ENCODE measurements at places on chromosomes 6 and 20.

GRCh38 chr20:29740601-29740950 lies 1516.9 kb upstream of the DEFB115 start:
- no peak for DNase-seq

DNA sequence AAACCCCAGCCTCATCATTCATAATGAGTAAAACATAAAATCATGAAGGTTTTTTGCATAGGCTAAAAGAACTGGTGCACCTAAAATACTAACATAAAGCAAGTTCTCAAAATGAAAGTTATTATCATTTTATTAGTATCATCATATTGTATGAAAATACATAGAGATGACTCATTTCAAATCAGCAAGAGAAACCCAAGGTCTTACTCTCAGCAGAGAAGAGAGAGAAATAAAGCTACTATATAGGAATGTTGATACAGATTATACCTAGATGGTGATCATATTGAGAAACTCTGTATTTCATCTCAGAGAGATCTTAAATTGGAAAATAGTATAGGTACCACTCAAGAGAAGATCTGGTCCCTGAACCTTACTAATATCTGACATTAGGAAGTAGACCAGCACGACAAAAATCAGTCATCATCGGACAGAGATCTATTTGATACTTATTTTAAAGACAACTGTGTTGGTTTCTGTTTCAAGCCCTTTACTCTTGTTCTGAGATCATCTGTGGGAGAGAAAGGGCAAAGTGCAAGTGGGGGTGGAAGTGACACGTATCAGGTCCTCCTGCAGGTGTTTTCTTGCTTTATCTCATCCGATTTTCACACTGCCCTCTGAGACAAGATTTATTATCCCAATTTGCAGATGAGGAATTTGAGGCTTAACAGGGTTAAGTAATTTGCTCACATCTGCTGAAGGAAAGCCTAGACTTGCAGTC lies 532.3 kb downstream of the MAFB start:
- DNase-seq: no peak

DNA sequence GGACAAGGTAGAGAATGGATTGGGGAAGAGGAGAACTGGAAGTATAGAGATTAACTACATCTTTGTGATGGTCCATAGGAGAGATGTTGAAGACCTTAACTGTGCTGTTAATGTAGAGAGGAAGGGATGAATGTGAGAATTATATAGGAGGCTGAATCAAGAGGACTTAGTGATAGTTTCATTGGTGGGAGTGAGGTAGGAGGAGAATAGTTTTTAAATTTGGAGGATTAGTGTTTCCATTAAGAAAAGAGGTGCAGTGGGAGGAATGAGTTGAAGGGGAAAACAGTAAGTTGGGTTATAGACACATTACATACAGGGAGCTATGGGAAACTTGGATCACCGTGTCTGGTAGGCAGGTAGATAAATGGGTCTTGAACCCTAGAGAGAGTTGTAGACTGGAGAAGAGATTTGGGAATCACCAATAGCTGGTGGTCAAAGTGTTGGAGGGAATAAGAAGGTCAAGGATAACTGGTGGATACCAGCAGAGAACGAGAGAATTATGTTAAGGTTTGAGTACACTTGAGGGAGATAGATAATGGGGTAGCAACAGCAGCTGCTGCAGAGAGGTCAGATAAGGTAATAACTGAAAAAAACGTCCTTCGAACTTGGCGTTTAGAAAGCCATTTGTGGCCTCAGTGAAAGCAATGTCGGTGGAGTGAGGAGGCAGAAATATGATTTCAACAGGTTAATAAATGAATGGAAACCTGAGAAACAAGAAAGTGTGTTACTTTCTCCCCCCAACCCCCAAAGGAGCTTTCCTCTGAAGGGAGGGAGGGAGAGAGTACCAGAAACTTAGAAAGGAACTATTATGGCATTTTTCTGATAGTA lies 3.1 kb downstream of the C6orf89 start:
- DNase-seq: no peak

DNA sequence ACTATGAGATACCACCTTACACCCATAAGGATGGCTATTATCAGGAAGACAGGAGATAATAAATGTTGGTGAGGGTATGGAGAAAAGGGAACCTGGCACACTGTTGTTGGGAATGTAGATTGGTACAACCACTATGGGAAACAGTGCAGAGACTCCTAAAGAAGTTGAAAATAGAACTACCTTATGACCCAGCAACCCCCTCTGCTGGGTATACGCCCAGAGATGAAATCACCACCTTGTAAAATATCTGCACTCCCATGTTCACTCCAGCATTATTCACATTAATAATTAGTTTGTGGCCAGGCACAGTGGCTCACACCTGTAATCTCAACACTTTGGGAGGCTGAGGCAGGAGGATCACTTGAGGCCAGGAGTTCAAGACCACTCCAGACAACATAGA lies 26.8 kb downstream of the ZBTB9 start:
- DNase-seq: no peak

GRCh38 chr20:46324379-46324778 lies 16.1 kb upstream of the CDH22 start:
- DNase-seq: no peak

- no peak for DNase-seq
Measured at GRCh38 chr6:101402622-101403031, 9.1 kb downstream of the GRIK2 start.

- DNase-seq: no peak
Measured at GRCh38 chr6:158780988-158781691, 38.0 kb downstream of the EZR start.

- DNase-seq: no peak
Measured at GRCh38 chr20:6857927-6858326, 90.4 kb downstream of the BMP2 start.

- no peak for DNase-seq
Measured at GRCh38 chr20:23565503-23566045, 2.7 kb downstream of the CST9L start.

DNA sequence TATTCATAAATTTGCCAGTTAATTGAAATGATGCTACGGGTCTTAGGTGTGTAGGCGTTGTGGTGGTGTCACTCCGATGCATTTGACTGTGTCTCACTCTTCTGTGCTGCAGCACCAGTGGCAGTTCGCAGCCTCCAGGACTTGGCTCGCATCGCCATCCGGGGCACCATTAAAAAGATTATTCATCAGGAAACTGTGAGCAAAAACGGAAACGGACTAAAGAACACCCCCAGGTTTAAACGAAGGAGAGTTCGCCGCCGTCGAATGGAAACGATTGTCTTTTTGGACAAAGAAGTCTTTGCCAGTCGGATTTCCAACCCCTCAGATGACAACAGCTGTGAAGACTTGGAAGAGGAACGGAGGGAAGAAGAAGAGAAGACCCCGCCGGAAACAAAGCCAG lies 17.6 kb downstream of the PCMTD2 start:
- DNase-seq: no peak

- no peak for DNase-seq
Measured at GRCh38 chr6:12832226-12832735, 115.7 kb downstream of the PHACTR1 start.

DNA sequence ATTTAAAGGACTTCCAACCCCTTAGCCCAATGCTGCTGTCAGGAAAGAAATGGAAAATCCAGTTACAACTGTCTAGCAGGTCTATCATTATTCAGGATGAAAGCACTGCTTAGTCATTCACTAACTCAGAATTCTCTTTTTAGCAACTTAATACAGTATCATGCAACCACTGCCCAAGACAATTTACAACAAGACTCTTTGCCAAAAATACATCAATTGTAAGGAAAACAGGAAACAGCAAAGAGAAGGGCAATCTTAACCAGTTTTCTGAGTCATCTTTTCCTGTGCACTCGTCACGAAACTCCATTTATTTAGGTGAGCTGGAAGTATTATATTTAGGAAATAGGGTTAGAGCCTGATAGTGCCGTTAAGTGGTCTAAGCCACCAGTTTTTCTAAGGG lies 1197.7 kb upstream of the CITED2 start:
- no peak for DNase-seq

DNA sequence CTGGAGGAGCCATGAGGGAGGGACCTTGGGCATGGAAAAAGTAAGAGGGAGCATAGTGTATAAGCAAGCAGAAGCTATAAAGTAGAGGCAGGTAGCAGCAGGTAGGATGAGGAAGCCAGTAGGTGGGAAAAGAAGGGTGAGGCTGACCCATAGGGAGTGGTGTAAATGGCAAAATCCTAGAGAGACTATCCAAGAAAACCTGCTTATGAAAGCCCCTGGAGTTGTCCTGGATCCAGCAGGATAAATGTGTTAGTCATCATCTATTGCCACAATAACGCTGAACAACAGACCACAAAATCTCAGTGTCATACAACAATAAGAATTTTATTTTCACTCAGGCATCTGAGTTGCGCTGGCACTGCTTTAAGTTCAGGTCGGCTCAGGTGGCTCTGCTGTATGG lies 30.2 kb downstream of the CHD6 start:
- no peak for DNase-seq

DNA sequence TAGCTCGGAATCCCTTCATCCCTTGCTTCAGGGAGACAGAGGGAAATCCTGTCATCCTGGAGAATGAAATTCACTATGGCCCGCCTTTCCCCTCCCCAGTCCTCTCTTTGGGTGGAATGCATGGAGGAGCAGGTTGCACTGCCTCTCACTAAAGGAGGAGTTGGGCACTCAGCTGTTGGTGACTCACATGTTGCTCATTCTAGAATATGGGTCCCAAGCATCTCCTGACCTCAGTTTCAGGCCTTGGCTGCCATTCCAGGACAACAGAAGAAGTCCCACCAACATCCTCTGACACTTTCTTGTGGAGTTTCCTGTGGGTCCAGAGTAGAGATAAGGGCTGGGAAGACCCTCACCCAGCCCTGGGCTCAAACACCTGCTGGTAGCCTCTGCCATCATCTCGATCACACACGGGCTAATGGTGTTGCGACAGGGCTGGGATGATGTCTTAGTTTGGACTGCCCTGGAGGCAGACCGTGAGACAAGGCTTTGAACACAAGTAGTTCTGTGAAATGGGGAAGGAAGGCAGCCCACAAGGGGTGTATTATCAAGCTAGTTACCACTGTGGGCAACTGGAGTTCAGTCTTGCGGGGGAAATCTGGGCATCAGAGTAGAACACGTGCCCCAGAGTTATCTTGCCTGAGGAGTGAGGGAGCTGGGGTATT lies 52.4 kb upstream of the RNF24 start:
- DNase-seq: no peak

GRCh38 chr6:100724222-100724621 lies 156.9 kb downstream of the ASCC3 start:
- no peak for DNase-seq

DNA sequence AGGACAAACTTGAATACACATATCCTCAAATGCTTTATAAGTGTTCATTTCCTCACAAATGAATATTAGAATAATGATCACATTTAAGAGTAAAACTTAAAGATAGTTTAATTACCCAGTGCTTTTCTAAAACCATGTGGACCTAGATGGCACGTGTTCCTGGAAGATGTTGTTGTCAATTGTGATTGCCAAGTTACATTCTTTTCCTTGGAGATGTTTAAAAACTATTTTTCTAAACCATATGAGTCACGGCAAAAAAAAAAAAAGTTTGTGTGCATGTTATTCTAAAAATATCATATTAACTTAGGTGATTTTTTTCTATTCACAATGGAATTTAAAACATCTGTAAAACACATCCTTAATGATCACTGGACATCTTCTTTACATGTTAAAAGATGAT lies 51.1 kb downstream of the RCAN2 start:
- DNase-seq: no peak

- no peak for DNase-seq
Measured at GRCh38 chr20:44120676-44121425, 66.1 kb downstream of the JPH2 start.

DNA sequence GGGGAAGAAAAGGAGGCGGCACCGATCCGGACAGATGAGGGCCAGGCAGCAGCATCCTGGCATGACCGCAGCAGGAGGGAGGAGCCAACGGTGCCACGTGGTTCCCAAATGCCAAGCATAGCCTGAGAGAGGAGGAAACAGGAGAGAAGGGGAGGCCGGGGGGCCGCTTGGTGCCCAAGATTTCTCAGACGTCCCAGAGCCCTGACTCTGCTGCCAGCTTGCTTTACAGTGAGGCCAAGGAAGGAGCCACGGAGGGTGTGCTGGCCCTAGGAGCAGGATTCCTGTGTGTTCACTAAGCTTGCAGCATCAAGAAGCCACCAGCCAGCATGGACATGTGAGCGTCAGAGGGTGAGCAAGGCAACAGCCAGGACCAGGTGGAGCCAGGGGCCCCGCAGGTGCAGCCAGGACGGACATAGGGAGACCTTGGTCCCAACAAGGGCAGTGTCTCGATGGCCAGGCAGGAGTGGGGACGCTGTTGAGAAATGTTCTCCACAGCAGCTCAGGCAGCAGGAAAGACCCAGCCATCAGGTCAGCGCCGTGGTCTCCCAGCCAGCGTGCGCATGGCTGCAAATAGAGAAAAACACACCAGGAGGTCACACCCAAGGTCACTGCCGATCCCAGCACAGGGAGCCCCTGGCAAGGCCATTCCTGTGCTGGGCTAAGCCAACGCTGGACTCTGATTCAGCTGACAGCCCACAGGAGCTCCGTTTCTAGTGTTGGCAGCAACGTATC lies 143.7 kb downstream of the DLL1 start:
- DNase-seq: no peak

- DNase-seq: no peak
Measured at GRCh38 chr6:21327326-21328112, 266.0 kb upstream of the SOX4 start.

- DNase-seq: no peak
Measured at GRCh38 chr6:144781836-144782235, 496.7 kb downstream of the UTRN start.

DNA sequence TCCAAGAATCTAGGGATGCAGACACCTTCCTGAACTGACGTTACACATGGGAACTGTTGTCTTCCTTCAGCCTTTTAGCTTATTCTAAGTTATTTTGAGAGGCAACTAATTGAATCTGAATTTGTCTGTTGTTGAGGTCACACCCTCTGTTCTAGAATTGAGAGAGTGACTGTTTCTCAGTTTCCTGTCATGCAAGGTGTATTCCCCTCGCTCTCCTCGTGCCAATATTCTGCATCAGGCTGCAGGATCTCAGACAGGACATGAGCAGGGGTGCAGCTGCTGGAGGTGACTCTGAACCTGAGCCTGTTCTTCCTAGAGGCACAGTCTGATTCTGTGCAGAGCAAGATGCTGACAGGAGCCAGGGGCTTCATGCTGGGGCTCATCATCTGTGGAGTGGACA lies 52.5 kb downstream of the HLA-DPB1 start:
- no peak for DNase-seq

DNA sequence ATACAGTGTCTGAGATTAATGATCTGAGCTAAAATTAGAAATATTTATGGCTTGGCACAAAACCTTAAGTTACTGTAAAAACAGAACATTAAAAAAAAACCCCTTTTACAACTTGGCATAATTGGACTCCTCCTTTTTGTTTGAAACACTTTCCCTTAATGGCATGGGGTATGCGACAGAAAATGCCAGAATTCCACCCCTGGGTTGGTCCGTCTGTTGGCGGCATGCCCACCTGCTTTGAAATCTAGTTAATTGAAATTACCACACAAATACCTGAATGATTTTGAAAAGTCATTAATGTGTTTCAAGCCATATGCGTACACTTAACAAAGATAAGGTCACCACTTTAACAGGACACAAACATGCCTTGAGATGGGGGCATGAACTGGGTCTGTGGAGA lies 175.1 kb upstream of the FOXQ1 start:
- no peak for DNase-seq

- DNase-seq: no peak
Measured at GRCh38 chr6:44072959-44073611, 54.2 kb downstream of the MRPL14 start.

GRCh38 chr6:183668-184067 lies 108.6 kb upstream of the DUSP22 start:
- DNase-seq: no peak

- DNase-seq: no peak
Measured at GRCh38 chr6:36852481-36853147, 13.4 kb upstream of the CPNE5 start.
